Muscle of back (tissue), 13 donors: ENCODE measurements at places on chromosomes 1 and 21.

- no peak for DNase-seq
Observed at GRCh38 chr1:68331117-68331865, 99.0 kb upstream of the WLS start.

DNA sequence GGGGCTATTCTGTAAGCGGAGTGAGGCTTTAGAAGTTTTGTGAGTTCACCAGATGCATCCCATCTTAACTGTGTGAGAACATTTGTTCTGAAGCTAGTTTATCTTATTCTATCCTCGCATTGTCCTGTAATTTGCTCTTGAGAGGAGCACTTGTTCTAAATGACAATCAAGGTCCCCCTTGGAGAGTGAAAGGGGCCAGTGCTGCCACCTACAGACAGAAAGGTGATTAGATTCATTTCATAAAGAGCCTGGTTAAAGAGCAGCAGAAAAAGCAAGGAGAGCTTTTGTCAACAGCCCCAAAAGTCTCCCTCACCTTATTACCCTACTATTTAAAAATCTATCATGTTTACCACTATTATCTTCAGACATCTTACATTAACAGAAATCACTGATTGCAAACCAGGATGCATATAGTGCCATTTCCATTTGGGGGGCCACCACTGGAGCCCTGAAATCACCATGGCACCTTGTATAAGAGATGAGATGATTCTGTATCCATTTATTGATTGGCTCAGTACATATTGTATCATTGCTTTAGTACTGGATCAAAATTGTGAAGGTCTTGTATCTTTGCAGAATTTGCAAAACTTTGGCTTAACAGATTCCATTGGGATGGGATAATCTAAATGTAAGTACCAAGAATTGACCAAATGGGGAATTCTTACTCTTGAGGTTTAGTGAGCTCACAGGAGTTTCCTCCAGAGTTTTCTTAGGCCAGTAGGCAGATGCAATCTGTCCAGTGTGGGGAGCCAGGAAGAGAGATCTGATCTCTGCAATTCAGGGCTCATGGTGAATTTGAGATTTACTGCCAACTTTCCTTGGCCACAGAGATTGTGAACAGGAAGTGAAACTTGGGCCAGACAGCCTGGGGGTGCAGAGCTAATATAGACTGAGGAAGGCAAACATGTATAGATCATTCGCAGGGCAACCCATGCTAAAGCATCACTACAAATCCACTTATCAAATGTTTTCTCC is 64.3 kb upstream of the TRABD2B start:
- DNase-seq: peak; percentile 82

DNA sequence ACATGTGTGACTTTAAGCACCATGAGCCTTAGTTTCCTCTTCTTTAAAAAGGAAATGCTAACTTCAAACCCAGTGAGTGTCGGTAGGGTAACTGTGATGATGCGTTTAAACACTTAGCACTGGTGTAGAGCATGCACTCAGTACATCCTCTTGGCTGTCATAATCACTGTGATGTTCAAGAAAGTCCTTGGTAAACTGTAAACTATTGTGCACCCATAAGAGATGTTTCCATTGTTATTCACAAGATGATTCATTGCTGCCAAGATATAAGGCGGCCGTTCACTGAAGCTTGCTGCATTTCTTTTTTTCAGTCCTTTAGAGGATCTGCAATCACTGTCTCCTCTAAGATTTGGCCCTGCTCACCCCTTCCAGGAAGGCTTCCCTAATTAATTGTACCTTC is 61.8 kb upstream of the DAB1 start:
- DNase-seq: no peak

GRCh38 chr1:205535096-205535495 is 30.6 kb downstream of the CDK18 start:
- DNase-seq: no peak

DNA sequence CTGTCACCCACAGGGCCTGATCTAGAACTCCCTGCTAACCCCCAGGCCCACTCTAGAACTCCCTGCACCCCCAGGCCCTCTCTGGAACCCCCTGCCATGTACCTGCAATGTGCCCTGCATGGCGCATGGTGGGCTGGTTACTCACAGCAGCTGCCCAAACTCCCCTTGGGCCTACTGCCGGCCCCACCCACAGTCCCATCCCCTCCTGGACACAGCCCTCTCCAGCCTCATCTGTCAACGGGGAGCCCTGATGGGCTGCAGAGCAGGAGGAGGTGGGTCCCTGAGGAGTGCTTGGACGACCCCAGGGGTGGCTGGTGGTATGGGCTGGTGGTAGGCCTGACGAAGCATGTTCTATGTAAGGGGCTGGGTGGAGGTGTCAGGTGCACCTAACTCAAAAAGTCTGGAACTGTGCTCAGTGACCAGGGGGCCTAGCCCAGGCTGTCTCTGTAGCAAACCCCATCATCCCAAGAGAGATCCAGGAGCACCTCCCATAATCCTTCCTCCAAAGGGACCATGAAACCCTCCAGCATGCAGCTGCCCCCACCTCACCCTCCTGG is 19.0 kb upstream of the PRSS38 start:
- DNase-seq: no peak

- DNase-seq: no peak
Observed at GRCh38 chr1:91552091-91552490, 51.4 kb downstream of the CDC7 start.

GRCh38 chr1:204584699-204585372 is 68.6 kb downstream of the MDM4 start:
- no peak for DNase-seq

GRCh38 chr1:19351873-19352272 is 39.7 kb downstream of the SLC66A1 start:
- DNase-seq: peak; percentile 40

GRCh38 chr1:2188336-2188735 is 6.2 kb downstream of the FAAP20 start:
- DNase-seq: no peak

DNA sequence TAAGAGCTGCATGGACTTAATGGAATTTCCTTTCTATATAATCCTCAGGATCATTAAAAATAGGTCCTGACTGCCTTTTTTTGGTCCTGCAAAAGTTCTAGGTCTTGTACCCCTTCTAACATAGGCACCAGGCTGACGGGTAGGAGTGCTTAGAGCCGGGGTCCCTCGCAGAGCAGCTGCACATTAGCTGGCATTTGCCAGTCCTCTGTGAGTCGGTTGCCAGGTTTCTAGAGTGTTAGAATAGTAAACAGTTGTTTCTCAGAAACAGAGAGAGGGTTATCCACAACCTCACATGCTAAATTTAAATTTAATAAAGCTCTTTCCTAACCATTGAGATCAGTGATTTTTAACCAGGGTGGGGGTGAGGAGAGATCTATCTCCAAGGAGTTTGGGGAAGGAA is 35.4 kb upstream of the HEATR1 start:
- DNase-seq: peak; percentile 57

DNA sequence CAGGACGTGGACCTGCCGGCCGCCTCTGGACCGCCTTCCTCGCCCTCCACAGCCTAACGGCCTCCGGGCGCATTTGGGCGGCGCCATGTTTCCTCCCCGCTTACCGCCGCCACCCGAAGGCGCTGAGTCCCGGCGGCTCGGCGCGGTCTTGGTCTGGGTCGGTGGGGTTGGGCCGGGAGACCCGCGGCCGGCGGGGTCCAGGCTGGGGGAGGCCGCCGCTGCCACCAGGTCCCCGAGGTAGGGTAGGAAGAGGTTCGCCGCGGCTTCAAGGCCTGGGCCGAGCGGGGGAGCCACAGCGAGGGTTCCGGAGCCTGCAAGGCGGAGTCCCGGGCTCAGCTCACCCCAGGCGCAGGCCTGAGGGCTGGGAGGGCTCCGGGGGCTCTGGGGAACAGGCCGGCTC is 5.5 kb downstream of the OR2C3 start:
- DNase-seq: no peak

- DNase-seq: no peak
Observed at GRCh38 chr1:160733898-160734297, 5.1 kb upstream of the SLAMF7 start.

DNA sequence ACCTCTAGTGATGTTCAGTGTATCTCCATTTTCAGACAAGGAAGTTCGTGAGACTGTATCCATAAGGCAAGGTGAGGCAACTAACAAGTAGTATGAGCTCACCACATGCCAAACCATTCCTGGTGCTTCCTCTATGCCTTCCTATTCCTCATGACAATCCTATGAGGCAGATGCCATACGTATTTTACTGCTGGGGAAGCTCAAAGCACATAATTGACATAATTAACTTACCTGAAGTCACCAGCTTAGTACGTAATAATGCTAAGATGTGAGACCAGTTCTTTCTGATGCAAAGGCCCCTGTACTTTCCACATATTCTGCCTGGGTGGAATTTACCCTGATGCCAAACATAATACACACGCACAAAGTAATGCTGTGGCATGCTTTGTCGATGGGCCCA is 83.6 kb upstream of the NFIA start:
- DNase-seq: no peak

DNA sequence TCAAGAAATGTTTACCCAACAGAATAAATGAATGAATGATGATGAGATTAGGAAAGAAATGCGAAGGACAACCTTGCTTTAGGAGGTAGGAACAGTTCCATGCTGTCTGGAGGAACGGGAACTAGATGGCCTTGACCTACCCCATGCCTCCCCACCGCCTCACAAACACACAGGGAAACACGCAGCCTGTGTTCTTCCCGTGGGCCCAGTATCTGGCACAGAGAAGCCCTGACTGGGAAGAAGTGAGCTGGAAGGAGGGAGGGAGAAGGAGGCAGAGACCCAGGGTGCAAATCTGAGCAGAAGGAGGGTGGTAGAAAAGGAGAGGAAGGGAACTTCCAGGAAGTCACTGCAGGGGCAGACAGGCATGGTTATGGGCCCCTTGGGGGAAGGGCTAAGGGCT is 3.5 kb upstream of the ADORA1 start:
- no peak for DNase-seq

GRCh38 chr21:36424592-36424991 is 39.4 kb downstream of the CHAF1B start:
- DNase-seq: no peak

- DNase-seq: no peak
Observed at GRCh38 chr1:53135735-53136114, 6.7 kb downstream of the SLC1A7 start.

DNA sequence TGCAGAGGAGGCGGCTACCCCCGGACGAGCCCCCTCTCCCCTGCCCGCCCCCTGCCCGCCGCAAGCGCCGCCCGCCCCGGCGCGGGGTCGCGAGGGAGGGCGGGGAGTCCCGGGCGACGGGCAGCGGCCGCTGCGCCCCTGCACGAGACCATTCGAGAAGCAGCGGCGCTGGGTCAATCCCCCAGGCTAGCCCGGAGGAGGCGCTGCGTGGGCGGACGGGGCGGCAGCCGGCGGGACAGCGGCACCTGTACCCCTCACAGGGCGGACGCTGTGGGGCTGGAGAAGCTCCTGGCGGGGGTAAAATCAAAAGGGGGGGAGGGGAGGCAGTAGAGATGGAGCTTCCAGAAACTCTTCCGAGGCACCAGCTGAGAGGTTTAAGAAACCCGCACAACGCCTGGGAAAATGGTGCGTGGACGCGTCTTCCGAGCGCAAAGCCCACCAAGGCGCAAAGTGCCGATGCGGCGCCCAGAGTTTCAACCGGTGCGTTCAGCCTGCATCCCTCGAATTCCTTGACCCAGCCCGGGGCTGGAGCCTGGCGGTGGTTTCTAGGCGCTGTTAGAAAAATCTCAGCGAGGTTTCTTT is at the start of gene PLPPR5:
PLPPR5 (minus strand) TSS at position 1 of the 582 bp plus-strand sequence. CDS start 190 bp downstream, outside the sequence.
- no peak for DNase-seq

DNA sequence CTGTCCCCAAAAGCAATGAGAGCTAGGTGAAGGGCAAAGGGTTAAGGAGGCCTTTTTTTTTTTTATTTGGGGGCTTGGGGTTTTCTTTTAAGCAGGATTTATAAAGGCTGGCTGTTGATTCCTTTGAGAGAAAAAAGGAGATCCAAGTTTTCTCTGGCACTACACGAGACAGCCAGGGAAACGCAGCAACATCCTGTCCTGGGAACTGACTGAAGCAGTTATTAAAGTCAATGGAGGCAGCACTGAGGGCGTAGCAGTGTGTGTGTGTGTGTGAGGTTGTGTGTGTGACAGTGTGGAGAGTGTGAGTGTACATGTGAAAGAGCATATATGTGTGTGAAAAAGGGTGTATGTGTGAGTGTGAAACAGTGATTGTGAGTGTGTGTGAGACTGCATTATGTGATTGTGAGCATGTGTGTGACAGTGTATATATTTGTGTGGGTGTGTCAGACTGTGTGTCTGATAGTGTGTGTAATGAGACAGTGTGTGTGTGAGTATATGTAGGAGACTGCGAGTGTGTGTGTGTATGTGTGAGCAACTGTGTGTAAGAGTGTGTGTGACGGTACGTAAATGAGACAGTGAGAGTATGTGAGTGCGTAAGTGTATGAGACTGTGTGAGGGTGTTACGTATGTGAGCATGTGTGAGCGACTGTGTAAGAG is 65.9 kb upstream of the TIAM1 start:
- peak; percentile 87 for DNase-seq

- DNase-seq: no peak
Observed at GRCh38 chr1:81505831-81506230, 294.9 kb upstream of the ADGRL2 start.
